Activated T-helper 1 cell treated with anti-CD3 and anti-CD28 coated beads, Interleukin-12 subunit alpha, Interleukin-12 subunit beta, Interleukin-2, Interleukin-4 antibody, amounts not matched to agents 30 ng/mL and 10 ng/mL and 1 ng/mL, durations not matched to agents 14 hours and 24 hours and 36 hours (primary cell): ENCODE measurements at places on chromosomes 2 and 18.

DNA sequence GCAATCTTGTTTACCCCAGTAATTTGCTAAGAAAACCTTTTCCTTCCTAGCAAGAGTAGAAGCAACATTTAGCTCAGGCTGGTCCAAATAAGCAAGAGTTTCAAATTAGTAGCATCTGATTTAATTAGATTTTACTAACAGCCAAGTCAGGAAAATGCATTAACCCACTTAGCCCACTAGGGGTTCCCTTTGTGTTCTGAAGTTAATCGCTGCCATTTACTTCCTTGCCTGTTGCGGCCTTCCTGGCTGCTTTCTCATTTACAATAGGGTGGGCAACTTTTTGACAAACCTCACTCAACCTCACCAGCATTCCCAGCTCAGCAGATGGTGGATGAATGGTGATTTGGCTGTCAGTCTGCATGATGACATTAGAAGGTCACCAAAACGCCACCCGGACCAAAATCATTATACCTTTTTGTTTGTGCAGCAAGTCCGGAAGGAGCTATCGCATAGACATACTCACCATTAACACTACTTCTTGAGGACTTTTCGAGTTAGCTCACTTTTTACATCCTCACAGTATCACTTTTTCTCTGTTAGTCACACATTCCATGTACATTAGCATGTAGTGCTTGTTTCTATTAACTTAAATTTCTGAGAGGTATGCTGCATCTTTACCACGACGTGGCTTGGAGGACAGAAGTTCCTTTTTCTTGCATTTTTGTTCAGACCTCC, 101.5 kb upstream of the SETBP1 start:
- no peak for DNase-seq

DNA sequence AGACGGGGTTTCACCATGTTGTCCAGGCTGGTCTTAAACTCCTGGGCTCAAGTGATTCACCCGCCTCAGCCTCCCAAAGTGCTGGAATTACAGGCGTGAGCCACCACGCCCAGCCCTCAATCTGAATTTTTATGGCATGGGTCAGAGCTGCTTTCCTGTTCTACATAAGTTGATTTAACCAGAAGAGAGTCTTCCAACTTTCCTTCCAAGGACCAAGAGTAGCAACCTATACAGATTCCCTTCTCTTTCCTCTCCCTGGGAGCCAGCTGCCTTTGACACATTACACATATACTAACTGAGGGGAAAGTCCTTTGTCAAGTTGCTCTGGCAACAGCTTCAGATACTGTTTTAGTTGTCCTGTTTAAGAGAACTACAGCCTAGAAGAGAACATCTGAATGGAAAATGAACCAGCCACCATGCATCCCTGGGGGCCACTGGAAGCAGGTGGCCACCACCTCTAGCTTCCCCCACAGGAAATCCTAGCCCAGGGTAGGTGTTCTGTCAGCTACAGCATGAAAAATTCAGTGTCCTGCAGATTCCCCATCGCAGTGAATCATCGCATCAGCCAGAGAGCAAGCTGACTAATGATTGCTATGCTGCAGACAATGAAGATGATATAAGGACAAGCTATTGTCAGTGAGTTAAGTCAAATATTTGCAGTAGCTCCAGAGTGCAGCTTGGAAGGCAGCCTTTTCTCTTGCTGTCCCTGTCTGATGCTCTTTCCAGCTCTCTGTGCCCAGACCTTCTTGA, 62.9 kb downstream of the POMC start:
- no peak for DNase-seq

GRCh38 chr18:51235009-51235789, 37.7 kb upstream of the MEX3C start:
- DNase-seq, result peak; percentile 11

DNA sequence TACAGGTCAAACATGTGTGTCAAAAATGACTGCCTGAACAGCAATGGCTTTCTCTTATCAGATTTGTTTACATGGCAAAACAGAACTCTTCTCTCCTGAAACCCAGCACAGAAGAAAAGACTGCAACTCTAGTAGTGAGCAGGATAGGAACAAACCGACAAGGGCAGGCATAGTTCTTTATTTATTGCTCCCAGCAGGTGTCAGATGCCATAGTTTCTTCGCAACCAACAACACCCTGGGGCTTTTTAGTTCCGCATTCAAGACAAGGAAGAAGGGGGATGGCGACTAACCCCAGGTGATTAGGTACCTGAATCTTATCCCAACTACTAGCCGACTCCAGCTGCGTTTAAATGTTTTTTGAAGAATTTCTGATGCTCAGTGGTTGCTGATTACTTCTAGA, 367.5 kb upstream of the FIGN start:
- DNase-seq, result no peak

DNA sequence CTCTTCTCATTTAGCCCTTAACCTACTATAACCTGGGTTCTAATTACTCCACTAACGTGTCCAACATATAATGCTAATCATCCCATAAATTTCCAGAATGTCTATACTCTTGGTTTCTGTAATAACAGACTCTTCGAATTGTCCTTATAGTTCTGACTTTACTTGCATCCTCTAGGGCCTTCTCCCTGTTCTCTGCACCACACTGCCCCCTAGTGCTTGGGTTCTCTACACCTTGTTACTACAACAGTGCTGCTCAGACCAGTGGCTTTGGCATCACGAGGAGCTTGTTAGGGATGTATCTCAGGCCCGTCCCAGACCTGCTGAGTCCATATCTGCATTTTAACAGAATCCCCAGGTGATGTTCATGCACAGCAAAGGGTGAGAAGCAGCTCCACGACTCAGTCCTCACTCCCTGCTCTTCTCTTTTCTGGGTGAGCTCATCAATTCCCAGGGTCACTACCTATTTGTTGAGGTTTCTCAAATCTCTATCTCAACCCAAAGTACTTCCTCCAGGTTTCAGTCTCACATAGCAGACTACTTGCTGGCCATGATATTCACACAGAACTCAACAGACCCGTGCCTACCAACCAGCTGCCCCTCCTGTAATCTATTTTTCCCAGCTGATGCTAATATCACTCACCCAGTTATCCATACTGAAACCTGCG, 14.5 kb upstream of the DDX1 start:
- peak; percentile 74 for DNase-seq

DNA sequence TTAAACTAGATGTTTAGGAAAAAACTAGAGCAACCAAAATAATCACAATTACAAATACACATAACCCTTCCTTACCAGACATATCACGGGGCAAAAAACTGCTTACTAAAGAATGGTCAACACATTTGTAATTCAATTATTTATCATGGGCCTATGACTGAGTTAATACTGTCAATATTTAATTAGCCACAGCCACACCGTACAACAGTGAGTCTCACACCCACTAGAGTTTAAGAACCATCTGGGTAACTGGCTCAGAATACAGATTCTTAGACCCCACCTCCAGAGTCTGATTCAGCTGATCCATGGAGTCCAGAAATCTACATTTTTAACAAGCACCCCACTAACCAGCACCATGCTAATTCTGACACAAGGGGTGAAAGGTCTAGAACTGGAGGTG, 14.8 kb downstream of the ATL2 start:
- DNase-seq, result no peak

- no peak for DNase-seq
Observed at GRCh38 chr2:151691631-151692030, 42.6 kb downstream of the NEB start.

GRCh38 chr2:169877398-169877797, 50.1 kb downstream of the UBR3 start:
- no peak for DNase-seq

- DNase-seq, result peak; percentile 38
Observed at GRCh38 chr18:12657684-12658425, at the start of gene SPIRE1. TSS of gene SPIRE1 (minus strand) at chr18:12658107. CDS start at chr18:12657866, 241 bp downstream.

DNA sequence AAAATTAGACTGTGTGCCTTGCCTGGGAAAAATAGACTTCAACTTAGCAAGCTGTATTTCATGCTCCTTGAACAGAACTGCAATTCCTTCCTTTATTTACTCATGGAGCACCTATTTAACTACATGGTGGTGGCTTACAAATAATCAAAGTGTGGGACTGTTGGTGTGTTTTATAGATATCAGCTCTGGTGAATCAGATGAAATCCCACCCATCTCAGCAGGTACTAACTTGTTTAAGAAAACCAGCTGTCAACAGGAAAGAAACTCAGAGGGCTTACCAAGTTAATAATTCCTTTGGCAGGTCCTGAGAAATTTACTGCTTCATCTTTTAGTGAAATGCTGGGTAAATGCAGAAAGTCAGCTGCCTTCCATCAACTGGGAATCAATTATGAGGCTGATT, 830.6 kb downstream of the SLC4A3 start:
- no peak for DNase-seq
